ENCODE measurements at places on chromosomes 1 and 21.

GRCh38 chr1:89790592-89790991 lies 30.2 kb upstream of the LRRC8D start:
- DNase-seq = no peak

GRCh38 chr1:187408212-187409004 lies 579.7 kb downstream of the PLA2G4A start:
- DNase-seq = no peak

GRCh38 chr1:70979881-70980280 lies 67.7 kb downstream of the PTGER3 start:
- no peak for DNase-seq

- DNase-seq = no peak
Observed at GRCh38 chr1:119090250-119090649, 50.2 kb downstream of the WARS2 start.

- no peak for DNase-seq
Observed at GRCh38 chr1:113765306-113766230, 6.3 kb upstream of the PHTF1 start.

DNA sequence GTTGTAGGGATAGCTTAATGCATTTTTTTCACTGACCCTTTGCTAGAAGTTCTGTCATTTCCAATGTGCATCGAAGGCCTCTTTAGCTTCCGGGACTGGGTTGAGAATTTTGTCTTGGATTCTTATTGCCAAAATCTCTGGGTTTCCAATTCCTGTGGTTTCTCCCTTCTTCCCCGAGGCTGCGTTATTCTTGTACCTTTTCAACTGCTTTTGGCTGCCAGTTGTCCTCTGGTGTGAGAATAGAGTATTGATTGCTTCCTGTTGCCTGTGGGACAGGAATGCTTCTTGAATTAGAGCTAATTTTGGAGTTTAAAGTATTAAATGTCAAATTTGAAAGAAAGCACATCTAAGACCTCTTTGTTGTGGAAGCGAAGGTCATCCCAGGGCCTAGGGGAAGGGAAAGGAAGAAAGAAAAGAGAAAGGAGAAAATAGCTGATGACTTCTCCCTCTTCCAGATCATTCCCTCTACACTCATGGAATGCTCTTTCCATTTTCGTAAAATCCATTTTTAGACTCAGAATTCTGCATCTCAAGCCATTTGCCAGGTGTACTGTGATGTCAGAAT lies 21.1 kb downstream of the HUNK start:
- no peak for DNase-seq

DNA sequence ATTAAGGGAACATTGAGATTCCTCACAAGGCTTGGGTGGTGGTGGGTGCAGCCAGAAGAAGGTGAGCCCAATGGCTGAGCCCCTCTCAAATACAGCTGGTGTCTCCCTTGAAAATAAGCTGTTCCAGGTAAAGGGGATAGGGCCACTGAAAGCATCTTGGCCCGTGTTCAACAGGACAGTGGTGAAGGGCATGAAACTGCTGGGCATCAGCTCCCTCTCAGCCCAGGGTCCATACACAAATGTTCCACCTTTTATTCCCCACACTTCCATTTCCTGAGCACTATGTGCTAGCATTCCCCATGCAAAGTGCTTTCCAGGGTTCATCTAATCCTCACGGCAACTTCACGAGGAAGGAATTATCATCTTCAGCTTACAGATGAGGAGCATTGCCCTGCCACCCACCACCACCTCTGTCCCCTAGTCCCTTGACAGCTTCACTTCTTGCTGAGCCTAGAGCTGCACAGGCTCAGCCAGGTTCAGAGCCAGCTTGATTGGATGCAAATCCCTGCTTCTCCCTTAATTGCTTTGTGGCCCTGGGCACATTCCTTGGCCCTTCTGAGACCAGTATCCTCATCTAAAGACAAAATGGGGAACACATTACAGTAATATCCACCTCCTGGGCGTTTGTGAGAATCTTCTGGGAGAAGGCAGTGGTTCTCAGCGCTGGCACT lies 9.6 kb downstream of the TAGLN2 start:
- DNase-seq = no peak

DNA sequence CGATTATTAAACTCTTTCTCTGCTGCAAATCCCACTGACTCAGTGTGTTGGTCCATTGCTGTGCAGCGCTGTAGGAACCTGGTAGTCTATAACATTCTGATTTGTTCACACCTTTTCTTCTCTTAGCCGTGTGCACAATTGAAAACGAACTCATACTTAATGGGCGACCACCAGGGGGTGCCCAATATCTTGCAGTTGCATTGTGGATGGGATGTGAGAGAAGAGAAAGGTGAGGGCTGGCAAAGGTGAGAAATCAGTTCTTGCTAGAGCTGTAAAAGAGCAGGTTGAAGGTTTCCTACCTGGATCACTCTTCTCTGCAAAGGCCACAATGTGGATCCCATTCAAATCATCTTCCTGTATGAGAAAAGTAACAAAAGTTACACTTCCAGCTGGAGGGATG lies 51.0 kb downstream of the CASQ2 start:
- DNase-seq = no peak

DNA sequence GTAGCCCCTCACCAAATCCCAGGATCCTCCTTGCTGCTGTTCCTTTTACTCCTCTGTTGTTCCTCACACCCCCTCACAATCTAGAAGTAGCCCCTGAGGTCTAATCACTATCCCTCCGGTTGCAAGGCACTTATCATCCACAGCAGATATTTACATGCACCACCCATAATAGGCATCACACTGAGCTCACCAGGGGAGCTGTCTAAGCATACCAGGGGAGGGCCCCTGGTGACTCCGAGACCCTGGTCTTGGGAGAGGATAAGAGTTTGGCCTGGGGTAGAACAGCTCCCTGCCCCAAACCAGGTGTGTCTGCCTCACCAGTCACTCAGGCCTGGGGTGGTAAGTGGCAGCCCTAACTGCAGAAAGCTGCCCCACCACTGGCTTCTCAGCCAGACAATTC lies 37.3 kb upstream of the ZC3H12A start:
- DNase-seq = no peak

DNA sequence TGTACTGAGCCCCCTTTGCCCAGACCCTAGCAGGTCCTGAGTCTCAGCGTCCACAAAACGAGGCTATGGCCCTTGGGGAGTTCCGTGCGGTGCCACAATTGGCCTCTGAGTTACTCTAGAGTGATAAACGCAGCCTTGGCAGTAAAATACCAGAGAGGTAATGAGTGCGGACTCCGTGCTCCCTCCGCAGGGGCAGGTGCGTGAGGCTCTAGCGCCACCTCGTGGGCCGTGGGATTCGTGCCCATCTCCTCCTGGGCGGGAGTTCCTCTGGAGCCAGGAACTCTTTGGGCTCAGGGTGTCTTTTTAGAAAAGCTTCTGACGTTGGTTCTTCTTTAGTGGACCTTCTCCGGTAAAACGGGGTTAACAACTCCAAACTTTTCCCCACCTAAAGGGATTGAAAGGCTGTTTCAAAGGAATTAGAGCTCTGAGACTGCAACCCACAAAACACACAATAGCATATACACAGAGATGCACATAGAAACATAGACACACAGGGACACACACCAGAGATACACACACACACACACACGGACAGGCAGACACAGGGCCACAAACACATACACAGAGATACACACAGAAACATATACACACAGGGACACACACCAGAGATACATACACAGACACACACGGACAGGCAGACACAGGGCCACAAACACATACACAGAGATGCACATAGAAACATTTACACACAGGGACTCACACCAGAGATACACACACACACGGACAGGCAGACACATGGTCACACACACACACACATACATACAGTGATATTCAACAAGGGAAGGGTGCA lies 99.4 kb downstream of the KCNJ15 start:
- DNase-seq = no peak

- DNase-seq = no peak
Observed at GRCh38 chr1:54604572-54605370, 18.6 kb downstream of the FAM151A start.

GRCh38 chr1:23288201-23288600 lies 55.9 kb downstream of the HNRNPR start:
- no peak for DNase-seq

DNA sequence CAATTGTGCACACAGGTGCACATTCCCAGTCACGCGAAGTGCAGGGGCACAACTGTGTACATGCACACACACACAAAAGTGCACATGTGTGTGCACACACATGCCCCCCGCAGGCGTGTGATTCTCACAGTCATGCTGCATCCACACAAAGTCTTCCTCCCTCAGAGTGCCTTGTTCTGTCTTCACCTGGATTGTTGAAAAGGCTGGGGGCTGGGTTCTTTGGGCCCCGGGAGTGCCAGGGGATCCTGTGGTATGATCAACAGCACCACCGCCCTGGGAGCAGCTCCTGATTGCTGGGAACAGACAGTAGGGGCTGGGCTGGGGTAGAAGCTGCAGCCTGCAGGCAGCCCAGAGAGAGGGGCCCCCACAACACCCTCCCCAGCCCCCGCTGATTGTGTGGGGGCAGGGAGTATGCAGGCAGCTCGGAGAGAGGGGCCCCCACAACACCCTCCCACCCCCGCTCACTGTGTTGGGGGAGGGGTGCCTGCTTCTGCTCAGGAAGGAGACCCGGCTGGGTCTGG lies 3.4 kb downstream of the COL18A1 start:
- DNase-seq = no peak

- no peak for DNase-seq
Observed at GRCh38 chr1:221778535-221779142, 36.8 kb upstream of the DUSP10 start.

DNA sequence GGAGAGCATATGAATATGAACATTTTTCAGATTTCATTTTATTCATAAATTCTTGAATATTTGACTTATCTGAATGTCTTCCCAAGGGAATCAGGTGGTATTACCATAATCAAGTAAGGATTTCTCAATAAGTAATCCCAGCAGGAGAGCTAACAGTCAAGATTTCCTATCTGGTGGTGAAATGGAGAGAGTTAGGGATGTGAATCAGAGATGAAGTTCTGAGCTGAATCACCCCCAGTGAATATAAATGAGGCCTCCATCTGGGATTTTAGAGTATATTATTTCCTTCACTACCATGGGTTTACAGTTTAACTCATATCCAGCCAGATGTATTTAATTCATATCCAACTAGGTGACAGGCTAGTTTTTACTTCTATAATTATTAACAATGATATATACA lies 61.5 kb upstream of the RGS2 start:
- DNase-seq = no peak

- DNase-seq = no peak
Observed at GRCh38 chr1:118396829-118397495, 211.9 kb upstream of the SPAG17 start.

GRCh38 chr21:37257511-37257966 lies 9.6 kb downstream of the VPS26C start:
- no peak for DNase-seq

- no peak for DNase-seq
Observed at GRCh38 chr1:16012590-16013219, 5.1 kb downstream of the HSPB7 start.

DNA sequence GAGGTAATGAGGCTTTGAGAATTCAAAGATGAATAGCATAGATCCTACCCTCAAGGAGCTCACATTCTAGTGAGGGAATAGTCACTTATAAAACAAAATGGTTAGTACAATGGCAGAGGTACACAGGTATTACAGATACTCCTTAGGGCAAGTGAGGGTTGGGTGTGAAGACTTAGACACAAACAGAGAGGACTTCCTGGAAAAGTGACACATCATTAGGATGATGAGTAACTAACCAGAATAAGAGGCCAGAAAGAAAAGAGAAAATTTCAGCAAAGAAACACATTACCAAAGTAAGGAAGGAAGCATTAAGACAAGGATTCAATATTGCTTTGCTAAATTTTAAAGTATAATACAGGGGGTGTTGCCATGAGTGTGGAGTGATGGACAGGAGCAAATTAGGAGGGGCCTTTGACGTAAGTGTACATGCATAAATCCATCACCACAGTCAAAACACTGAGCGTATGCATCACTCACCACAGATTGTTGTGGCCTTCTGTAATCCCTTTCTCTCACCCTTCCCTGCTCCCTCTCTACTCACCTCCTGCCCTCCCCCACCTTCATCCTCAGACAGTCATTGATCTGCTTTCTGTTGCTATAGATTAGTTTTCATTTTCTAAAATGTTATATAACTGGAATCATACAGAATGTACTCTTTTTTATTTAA lies 7.9 kb downstream of the CD53 start:
- no peak for DNase-seq

DNA sequence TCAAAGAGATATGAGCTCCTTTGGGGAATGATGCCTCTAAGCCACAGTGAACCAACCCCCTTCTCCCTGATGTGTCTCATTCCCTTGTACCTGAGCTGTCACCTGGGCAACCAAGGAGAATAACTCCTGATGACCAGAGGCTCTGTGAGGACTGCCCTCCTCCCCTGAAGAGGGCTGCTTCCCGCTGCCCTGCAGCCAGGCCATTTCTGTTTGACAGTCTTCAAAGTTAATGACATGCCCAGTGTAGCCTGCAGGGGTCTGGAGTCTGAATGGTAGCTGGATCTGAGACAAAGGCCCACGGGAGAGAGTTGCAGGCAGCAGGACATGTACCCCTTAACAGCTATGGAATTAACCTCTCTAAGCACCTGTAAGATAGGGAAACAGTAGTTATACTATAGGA lies 3.4 kb upstream of the SLFNL1 start:
- no peak for DNase-seq

DNA sequence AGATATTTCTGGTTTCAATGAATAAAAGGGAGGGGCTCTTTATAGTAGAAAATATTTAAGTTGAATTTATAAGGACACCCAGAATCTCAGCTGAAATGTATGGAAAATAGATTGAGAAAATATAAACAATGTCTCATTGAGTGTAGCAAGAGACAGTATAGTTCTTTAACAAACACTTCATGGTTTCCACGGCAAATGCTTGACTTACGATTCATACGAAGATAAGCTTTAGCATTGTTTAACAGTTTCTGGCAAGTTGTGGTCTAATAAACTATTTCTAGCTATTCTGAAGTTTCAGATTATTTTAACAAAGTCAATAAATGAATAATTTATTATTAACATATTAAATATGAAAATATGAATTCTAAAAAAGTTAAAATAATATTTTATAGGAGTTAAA lies 1419.4 kb downstream of the KCNT2 start:
- DNase-seq = no peak

DNA sequence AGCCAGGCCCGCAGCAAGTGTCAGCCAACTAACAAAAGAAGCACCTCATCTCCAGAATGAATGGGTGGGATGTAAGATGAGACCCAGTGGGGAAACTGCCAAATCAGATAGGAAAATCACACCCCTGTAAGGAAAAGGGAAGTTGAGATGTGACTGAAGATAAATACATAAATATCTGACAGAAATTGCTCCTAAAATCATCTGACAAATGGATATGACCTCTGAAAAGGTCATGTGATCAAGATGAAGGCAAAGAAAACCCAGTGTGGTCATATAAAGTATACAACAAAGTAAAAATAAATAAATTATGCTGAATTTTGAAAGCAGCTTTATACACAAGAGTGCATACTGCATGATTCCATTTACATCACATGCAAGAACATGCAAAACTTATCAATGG lies 12.7 kb downstream of the SIPA1L2 start:
- no peak for DNase-seq

GRCh38 chr1:206580438-206581113 lies 31.7 kb downstream of the EIF2D start:
- DNase-seq = no peak

Data from stimulated activated CD8-positive, alpha-beta memory T cell treated with anti-CD3 and anti-CD28 coated beads, Interleukin-4, amount 100 ng/mL, for 1 hour (primary cell).